Activated CD4-positive, CD25-positive, alpha-beta regulatory T cell treated with anti-CD3 and anti-CD28 coated beads, Interleukin-2, amount 50 U/mL, for 72 hours (primary cell): ENCODE measurements at places on chromosomes 5 and 9.

DNA sequence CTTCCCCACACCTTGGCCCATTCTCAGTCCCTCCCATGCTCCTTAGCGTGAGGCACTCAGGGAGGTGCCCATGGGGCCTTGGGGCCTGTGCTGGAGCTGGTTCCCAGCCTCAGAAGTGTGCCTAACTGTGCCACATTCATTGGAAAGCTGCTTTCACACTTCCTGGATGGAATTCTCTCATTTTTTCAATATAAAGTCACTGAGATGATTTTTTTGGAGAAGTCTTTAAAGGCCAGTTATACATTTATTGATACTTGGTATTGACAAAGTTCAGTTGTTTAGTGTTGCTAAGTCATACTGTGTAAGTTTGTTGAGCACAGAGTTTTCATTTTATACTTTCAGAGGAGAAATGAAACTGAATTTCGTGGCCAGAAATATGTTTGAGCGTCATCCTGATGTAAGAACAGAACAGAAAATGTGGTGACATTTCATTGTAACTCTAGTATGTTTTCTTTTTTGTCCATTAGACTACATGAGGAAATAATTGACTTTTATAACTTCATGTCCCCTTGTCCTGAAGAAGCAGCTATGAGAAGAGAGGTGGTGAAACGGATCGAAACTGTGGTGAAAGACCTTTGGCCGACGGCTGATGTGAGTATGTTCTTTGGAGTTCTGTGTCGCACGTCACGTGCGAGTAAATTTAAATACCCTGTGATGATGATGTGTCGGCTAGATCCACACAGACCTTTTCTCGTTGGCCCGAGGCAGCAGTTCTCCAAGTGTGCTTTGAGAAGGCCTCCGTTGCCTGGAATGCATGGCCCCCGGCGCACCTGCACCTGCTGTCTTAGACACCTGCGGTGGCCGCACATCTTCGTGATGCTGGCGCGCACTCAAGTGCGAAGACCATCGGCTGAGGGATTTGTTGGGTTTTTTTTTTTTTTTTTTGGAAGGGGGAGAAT is 24.1 kb downstream of the TENT4A start:
- DNase-seq: no peak

- DNase-seq: no peak
Observed at GRCh38 chr5:77449277-77449676, 42.8 kb downstream of the WDR41 start.

- no peak for DNase-seq
Observed at GRCh38 chr5:61322738-61323725, 9.0 kb upstream of the ZSWIM6 start.

DNA sequence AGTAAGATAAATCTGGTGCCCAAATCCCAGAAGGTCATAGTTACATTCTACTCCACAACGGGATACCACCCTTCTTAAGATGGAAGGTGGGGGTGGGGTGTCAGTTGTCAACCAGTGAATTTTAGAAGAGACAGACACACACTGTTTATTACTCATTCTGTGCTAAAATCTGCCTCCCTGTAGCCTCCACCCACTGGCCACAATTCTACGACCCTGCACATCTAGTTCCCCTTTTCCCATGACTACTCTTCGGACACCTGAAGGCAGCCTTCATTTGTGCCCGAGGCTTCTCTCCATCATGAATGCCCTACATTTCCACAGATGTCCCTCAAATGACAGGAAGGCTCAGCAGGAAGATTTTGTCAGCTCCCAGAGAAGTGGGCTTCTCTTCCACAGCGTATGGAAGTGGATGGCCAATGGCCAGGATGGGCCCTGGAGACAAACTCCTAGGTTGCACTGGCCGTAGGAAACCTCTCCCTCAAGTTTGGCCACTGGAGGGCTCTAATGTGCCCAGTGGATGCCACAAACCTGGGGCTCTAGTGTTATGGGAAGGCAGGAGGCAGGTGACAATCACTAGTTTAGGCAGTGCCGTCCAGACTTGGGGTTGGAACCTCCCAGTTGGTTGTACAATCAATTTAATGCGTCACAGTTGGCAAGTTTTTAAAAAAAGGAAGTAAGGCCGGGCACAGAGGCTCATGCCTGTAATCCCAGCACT is 46.6 kb downstream of the PTPN3 start:
- DNase-seq: no peak

DNA sequence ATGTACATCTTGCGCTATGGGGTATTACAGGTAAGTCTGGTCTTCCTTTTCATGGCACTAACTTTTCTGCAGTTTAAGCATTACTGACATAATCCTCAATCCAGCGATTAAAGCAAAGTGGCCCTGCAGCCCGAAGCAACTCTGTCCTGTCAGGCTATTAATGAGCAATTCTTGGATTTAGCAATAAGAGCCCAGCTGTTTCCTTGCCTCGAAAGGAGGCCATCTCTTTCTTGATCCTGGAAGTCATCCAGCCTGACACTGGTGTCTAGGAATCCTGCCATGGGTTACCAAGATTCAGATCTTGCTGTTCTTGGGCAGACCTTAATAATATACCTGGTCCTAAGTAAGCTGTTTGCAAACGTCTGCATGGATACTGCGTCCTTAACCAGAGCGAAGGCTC is 102.0 kb downstream of the RFK start:
- DNase-seq: no peak

DNA sequence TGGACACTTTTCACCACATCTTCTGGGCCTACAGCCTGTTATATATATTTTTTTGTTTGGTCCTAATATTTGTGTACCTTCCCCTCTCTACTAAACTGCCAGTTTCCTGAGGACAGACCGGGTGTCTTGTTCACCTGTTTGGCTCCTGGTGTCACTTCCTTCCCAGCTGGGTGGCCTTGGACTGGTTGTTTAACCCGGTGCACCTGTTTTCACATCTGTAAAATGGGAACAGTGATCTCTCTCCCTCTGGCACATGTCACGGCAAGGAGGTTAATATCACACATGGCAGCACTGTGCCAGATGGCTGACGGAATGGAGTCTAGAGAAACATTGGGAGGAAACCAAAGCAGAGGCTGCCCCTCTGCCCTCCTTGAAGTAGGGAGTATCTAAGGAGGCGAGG is 79.7 kb downstream of the DAB2IP start:
- DNase-seq: no peak

DNA sequence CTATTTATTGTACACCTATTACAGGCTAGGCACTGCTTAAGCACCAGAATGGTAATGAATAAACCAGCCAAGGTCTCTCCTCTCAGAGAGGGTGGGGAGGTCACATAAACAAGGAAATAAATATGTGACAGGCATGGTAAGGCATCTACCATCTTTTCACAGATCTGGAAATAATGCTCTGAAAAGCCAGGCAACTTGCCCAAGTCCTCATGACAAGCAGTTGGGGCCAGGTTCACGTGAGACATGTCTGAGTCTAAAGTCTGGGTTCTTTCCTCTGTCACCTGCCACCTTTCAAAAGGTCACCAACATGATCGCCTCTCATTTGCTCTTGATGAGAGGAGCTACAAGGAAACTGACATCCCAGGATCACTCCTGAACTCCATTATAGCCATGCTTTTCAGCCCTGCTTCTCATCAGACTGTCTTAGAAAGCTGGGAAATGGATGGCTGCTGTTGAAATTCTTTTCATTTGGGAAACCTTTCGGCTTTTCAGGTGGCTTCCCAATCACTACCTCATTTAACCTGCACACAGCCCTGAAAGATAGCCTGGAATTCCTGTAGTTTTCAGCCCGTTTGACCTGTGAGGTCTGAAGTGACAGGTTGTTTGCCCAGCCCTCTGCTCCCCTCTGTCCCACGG is 123.1 kb downstream of the CRB2 start:
- no peak for DNase-seq

DNA sequence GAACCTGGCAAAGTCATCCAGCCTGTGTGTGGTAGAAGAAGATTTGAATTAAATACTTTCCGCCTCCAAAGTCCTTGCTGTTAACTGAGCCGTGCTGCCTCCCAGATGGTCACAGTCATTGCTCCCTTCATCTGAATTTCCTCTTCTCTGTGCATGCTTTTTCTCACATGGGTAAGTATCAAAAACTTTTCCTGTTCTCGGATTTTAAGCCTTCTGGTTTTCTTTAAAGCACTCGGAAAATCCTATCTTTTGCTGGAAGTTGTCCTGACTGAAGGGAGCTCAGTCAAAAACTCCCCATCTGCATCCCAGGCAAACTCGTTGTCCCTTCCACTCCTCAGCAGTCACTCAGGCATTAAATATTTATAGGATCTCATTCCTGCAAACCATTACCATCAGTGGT is 290.0 kb upstream of the PIK3R1 start:
- no peak for DNase-seq

DNA sequence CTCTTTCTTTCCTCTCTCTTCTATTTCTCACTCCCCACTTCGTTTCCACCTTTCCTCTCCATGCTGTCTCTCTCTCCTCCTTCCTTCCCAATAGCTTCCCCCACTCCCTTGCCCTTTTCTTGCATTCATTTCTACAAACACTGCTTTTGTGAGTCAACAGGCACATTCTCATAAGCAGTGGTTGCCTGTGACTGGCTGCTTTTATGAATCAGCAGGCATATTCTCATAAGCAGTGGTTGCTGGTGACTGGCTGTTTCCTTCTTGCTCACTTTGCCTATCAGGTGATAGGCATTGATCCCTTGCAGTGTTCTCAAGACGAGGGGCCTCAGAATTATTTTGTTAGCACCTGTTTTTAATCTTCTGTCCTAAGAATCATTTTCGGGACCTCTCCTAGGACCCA is 116.1 kb upstream of the ACTBL2 start:
- no peak for DNase-seq

DNA sequence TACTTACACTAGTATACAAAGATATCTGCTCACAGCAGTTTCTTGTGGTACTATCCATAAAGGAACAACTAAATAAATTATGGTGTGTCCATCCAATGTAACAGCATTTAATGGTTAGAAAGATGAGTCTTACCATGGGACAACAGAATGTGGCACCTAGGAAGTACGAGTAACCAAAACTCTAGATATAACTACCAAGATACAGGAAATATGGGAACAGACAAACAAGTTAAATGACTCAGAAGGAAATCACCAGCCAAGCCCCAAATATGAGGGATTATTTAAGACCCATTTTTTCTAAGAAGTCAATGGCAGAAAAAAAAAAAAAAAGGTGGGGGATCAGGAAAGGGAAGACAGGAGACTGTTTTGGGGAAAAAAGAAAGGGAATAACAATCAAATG is 294.8 kb downstream of the PRELID2 start:
- DNase-seq: no peak

DNA sequence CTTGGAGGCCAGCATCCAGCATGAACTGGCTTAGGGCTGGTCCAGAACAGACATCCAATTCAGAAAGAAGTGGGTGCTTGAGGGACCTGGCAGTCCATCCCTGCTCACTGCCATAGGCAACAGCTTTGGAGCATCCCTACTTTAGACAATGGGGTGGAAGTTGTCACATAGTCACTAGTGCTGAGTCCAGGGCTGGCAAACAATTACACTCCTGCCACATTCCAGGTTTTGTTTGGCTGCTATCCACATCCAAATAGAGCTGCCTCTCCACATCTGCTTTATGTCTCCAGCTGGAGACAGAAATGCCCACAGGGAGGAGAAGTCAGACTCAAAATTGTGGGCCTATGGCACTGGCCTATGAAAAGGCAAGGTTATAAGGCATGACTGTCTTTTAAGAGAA is 7.0 kb downstream of the FSTL4 start:
- no peak for DNase-seq

DNA sequence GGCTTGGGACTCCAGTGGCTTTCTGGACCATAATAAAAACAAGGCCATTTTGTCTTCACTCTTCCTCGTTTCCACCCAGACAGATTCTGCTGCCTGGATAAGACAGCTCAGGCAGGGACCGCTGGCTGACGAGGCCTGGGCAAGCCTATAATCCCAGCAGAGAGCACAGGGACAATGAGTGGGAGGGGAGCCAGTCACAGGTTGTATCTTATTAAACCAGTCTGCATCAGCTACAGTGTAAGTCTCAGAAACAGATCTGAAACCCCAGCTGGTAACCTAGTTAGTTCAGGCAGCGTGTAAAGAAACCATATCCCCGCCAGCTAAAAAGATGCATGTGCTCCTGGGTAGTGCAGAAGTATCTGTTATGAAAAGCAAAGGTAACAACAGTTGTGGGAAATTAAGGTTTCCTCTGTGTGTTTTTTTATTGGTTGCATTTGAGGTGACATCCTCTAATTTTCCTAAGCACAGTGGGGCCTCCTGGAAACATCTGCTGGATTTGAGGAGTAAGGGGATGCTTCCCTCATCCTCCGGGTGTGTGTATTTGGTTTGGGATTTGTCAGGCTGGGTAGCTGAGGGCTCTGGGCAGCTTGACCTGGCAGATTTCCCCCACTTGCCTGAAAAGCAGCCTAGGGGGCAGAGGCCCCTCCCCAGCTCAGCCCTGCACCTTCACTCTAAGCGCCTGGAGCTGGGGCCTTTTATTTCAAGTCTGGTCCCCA is 15.2 kb upstream of the TAL2 start:
- DNase-seq: no peak

- no peak for DNase-seq
Observed at GRCh38 chr5:84564321-84565075, 179.8 kb upstream of the EDIL3 start.

DNA sequence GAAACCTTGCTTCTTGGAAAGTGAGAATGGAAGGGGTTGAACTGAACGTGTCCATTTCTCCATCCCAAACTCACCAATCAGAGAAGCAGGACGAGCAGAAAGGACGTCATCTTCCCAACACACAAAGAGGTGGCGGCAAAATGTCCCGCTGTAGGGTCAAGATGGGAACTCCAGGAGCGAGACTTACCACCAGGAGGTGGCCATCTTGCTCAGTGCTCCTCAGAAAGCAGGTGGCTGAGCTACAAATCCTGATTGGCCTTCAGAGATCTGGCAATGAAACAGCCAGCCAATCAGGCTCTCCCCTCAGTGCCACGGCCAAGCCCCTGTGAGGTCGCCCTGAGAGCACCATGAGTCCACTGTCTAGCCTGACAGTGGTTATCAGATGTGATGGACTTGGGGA is 259.0 kb downstream of the NDUFS4 start:
- DNase-seq: no peak

- DNase-seq: no peak
Observed at GRCh38 chr5:68861099-68861498, 232.7 kb upstream of the SLC30A5 start.

- no peak for DNase-seq
Observed at GRCh38 chr5:93756372-93756771, 15.0 kb upstream of the POU5F2 start.

GRCh38 chr5:75375414-75375813 is 38.4 kb downstream of the HMGCR start:
- DNase-seq: no peak

DNA sequence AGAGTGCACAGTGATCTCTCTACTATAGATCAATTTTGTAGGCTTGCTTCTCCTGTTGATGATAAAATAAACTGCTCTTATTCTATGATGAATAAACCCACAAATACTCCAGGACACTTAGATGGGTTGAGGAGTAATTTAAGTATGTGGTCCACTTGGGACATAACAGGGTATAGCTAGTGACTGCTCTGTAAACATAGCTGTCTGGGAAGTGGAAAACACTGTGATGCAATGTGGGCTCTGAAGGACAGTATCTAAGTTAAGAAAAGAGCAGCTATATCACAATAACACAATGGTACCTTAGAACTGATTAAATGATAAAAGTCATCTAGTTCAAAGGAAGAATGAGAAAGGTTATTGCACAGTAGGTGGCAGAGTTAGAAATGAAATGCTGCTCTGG is 294.3 kb upstream of the HAPLN1 start:
- DNase-seq: no peak

- no peak for DNase-seq
Observed at GRCh38 chr9:90290716-90291485, 351.7 kb downstream of the DIRAS2 start.

GRCh38 chr5:62568143-62568542 is 10.5 kb upstream of the LRRC70 start:
- DNase-seq: no peak

- DNase-seq: peak; percentile 7
Observed at GRCh38 chr5:176772271-176773210, 37.8 kb upstream of the UNC5A start.

- DNase-seq: no peak
Observed at GRCh38 chr5:13771011-13771571, 173.4 kb downstream of the DNAH5 start.
